Body of pancreas (tissue), 4 donors: ENCODE measurements at places on chromosomes 11 and 22. TPM values are rescaled to one million over a fixed set of nuclear protein-coding genes. Genes with fewer than 3 reads are reported as not detected.

GRCh38 chr22:36850682-36851081, 10.1 kb upstream of the NCF4 start:
- no peak for DNase-seq
- H3K36me3 ChIP-seq = no peaks in the 10 kb centered on the region
- H3K27ac ChIP-seq = no peak overlapping the region
- no peaks in the 10 kb centered on the region for H3K27me3 ChIP-seq
- H3K4me1 ChIP-seq = no peaks in the 10 kb centered on the region
- no peak overlapping the region for H3K4me3 ChIP-seq

GRCh38 chr22:50242406-50242949, 2.3 kb downstream of the TUBGCP6 start:
- no peak for DNase-seq
- no peaks in the 10 kb centered on the region for H3K36me3 ChIP-seq
- H3K4me1 ChIP-seq = peaks cover 39% of the 10 kb centered on the region
- no peaks in the 10 kb centered on the region for H3K27me3 ChIP-seq
- H3K4me3 ChIP-seq = peak overlapping the region; percentile 93
- no peak overlapping the region for H3K27ac ChIP-seq

- H3K27me3 ChIP-seq = no peaks in the 10 kb centered on the region
- H3K4me1 ChIP-seq = no peaks in the 10 kb centered on the region
- H3K4me3 ChIP-seq = no peak overlapping the region
- DNase-seq = no peak
- H3K27ac ChIP-seq = no peak overlapping the region
These were observed 48.1 kb upstream of the CWF19L2 start for GRCh38 chr11:107505647-107506225.

DNA sequence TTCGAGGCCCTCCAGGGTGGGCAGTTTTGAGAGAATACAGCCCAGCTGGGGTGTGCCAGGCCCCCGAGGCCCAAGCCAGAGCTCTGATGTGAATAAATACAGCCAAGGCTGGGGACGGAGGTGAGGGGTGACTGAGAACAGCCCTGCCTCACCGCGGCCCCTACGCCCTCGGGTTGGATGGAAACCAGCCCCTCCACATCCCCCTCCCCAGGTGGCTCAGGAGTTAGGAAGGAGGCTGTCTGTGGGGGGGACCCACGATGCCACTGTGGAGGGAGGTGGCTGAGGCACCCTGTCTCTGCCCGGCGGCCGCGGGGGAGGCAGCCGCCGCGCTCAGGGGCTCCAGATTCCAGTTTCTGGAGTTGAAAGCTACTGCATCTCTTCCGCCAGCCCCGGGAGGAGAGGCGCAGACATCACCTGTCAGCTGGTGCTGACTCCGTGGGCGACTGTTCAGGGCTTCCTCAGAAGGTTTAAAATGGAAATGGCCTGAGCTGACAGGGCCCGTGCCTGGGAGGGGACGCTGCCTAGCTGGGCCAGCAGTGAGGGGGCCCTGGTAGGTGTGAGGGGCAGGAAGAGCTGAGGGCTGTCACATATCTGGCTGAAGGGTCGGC, 1.4 kb downstream of the FLRT1 start:
- no peak for DNase-seq
- no peaks in the 10 kb centered on the region for H3K27me3 ChIP-seq
- peaks cover 15% of the 10 kb centered on the region for H3K4me1 ChIP-seq
- H3K27ac ChIP-seq = no peak overlapping the region

GRCh38 chr11:71298016-71298550, 45.7 kb upstream of the SHANK2 start:
- H3K27ac ChIP-seq = no peak overlapping the region
- no peak overlapping the region for H3K4me3 ChIP-seq
- no peaks in the 10 kb centered on the region for H3K36me3 ChIP-seq
- no peaks in the 10 kb centered on the region for H3K4me1 ChIP-seq
- H3K27me3 ChIP-seq = no peaks in the 10 kb centered on the region
- DNase-seq = no peak

- H3K4me1 ChIP-seq = no peaks in the 10 kb centered on the region
- no peak overlapping the region for H3K27ac ChIP-seq
- H3K36me3 ChIP-seq = no peaks in the 10 kb centered on the region
These were observed 21.1 kb downstream of the RFPL3 start for GRCh38 chr22:32378707-32379272.

DNA sequence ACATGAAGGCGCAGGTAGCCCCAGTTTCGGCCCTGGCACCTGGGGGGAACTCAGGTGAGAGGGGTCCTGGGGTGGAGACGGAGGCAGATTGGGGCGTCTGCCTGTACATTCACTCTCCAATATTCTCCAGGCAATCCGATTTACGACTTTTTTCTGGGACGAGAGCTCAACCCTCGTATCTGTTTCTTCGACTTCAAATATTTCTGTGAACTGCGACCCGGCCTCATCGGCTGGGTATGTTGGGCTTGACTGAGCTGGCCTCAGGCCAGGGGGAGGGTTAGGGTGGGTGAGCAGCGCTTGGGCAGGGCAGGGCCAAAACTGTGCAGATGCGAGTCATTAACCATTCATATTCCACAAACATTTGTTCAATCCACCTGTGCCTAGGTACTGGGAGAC, 1.7 kb downstream of the TM7SF2 start:
- no peak overlapping the region for H3K4me3 ChIP-seq
- no peaks in the 10 kb centered on the region for H3K27me3 ChIP-seq
- peaks cover 66% of the 10 kb centered on the region for H3K4me1 ChIP-seq

GRCh38 chr11:130872513-130872912, 43.8 kb downstream of the SNX19 start:
- no peaks in the 10 kb centered on the region for H3K4me1 ChIP-seq
- H3K4me3 ChIP-seq = no peak overlapping the region
- H3K27me3 ChIP-seq = no peaks in the 10 kb centered on the region
- DNase-seq = no peak

DNA sequence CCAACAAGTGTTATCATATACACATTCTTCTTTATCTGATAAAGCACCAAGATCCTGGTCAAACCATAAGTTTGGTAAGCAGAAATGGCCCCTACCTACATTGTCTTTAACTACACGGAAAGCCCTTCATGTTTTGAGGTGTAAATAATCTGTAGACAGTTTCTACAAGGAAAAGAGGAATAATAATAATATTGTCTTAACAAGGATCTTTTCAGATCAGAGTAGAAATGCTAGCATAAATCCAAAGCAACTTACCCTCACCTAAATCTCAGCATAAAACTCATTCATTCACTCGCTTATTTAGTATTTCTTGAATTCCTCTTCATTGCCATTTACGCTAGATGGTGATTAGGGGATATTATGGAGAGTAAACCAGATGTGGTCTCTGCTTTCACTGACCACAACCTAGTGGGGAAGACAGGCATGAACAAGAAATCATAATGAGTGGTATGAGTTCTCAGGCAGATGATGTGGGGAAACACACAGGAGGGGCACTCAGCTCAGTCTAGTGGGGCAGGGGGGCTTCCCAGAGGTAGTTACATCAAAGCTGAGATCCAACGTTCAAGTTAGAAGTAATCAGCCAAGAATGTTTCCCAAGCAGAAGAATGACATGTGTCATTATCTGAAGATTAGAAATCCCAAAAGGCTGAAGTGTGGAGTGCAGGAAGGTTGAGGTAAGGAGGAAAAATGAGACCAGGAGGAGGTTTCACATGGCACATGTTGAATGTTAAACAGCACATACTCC, 65.4 kb upstream of the ZC3H12C start:
- no peak for DNase-seq
- no peak overlapping the region for H3K27ac ChIP-seq
- H3K4me1 ChIP-seq = peaks cover 7% of the 10 kb centered on the region
- no peaks in the 10 kb centered on the region for H3K27me3 ChIP-seq
- H3K4me3 ChIP-seq = no peak overlapping the region
- H3K36me3 ChIP-seq = no peaks in the 10 kb centered on the region

GRCh38 chr11:127425281-127425680, 424.7 kb upstream of the KIRREL3 start:
- no peaks in the 10 kb centered on the region for H3K36me3 ChIP-seq
- H3K27ac ChIP-seq = no peak overlapping the region
- no peaks in the 10 kb centered on the region for H3K27me3 ChIP-seq
- DNase-seq = no peak
- H3K4me1 ChIP-seq = no peaks in the 10 kb centered on the region

- H3K36me3 ChIP-seq = no peaks in the 10 kb centered on the region
- no peak overlapping the region for H3K4me3 ChIP-seq
- H3K4me1 ChIP-seq = no peaks in the 10 kb centered on the region
- DNase-seq = no peak
- H3K27me3 ChIP-seq = no peaks in the 10 kb centered on the region
These were observed 35.5 kb downstream of the MSANTD4 start for GRCh38 chr11:105986554-105986953.

GRCh38 chr11:34343153-34343552, 14.7 kb downstream of the ABTB2 start:
- DNase-seq = no peak
- H3K36me3 ChIP-seq = no peaks in the 10 kb centered on the region
- no peak overlapping the region for H3K4me3 ChIP-seq

The SEPTIN5 gene
- 15.2 TPM for total RNA-seq

The SLC5A1 gene
- 0.33 TPM for total RNA-seq

The KCNE3 gene
- total RNA-seq = 7.6 TPM
